ENCODE measurements at places on chromosomes 3 and 15.

GRCh38 chr3:165903885-165904630 lies 66.8 kb upstream of the BCHE start:
- no peak for DNase-seq

- no peak for DNase-seq
Observed at GRCh38 chr15:92553317-92553716, 102.3 kb downstream of the FAM174B start.

DNA sequence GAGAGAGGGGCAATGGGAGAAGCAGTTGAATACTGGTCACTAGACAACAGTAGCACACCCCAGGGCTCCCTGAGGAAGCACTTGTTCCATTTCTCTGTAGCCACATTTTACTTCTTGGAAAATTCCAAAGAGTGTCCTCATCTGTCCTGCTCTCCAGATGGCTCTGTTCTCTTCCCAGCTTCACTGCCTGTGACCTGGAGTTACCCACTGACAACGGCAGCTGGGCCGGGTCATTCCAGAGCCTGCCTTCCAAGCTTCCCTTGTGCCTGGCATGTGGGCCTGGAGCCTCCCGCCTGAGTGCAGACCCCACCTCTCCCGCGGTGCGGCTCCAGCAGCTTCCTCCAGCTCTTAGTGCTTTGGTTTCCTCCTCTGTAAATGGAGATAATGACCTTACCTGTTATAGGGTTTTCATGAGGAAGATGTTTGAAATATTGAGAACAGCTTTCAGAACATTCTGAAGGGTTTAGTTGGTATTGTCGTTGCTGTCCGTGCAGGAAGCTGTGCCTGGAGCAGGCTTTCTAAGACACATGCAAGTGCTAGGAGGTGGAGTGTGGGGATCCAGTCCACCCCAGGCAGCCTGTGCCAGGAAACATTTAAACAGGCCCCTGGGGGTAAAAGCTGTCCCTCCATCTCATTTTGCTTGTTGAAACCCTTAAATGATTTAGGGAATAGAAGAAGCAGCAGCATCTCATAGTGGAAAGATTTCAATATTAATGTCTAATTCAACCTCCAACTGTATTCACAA lies 24.8 kb downstream of the EFCC1 start:
- no peak for DNase-seq

DNA sequence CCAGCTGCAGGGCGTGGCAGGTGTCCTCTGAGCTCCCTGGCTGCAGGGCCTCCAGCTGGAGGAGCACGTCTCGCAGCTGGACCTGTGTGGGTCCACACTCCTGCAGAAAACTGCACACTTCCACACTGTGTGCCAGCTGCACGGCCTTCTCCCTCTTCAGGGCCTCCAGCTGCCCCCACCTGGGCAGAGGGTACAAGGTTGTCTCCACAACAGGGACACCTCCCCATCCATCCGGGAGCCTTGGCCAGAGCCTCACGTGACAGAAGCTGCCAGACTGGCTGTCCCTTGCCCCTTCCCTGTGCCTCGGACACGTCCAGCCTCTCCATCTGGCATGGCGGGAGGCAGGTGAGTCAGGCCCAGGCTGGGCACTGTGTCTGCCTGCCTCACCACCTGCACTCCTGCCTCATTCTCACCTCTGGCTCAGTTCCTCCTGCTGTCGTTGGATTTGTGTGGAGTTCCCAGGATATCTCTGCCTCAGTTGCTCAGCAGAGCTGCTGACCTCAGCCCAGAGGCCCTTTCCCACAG lies 14.5 kb downstream of the SPTBN5 start:
- DNase-seq: no peak

DNA sequence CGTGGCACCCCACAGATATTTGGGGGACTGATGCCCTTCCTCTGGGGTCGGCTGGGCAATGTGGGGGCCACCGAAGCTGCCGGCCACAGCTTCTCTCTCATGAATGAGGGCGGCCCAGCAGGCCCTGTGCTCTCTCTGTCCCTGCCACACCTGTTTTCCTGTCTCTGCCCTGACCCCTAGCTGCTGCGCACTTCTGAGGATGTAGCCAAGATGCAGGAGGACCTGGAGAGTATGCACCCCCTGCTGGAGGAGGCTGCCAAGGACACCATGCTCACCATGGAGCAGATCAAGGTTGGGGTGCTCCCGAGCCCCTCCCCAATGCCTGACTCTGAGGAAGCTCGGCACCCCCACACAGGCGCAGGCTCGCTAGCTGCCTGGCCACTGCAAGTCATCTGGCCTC lies 59.7 kb downstream of the SEMA3G start:
- DNase-seq: no peak

DNA sequence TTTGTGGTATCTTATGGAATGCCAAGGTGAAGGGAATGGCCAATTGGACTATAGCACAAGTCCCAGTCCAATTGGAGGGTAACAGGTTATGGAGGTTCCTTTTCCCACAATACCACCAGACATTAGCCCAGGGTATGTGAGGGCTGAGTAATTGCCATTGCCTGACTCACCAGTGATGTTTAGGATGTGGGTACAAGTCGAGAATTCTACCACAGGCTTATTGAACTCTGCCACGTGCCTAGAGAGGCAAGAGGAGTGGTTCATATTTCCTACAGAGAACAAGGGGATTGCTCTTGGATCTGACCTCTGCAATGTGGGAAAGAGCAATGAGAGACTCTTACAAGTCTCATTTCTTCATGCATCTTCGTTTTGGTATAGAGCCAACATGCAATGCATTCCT lies 85.0 kb upstream of the XCR1 start:
- DNase-seq: no peak

DNA sequence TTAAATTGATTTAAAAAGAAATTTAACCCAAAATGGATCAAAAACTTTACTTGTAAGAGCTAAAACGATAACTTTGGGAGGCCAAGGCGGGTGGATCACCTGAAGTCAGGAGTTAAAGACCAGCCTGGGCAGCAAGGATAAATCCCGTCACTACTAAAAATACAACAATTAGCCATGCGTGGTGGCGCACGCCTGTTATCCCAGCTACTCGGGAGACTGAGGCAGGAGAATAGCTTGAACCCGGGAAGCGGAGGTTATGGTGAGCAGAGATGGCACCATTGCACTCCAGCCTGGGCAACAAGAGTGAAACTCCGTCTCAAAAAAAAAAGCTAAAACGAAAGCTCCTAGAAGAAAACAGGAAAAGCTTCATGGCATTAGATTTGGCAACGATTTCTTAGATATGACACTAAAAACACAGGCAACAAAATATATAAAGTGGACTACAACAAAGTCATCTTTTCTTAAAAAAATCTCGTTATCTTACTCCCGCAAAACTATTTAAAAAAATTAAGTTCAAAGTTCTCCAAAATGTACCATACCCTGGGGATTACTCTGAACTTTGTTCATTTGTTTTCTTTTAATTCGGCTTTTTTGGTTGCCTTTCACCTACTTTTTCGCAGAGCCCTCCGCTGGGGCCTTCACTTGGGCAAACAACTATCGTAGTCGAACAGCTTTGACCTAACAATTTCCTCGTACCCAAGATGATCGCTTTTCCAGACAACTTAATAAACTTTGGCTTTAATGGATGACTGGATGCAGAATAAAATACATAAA lies 2.9 kb downstream of the HDDC3 start:
- no peak for DNase-seq

- peak; percentile 95 for DNase-seq
Observed at GRCh38 chr3:196650740-196651311, 11.3 kb downstream of the NRROS start.

GRCh38 chr3:182629521-182629920 lies 163.8 kb upstream of the ATP11B start:
- DNase-seq: no peak
